ENCODE measurements at places on chromosomes 2 and 18. TPM values are rescaled to one million over a fixed set of nuclear protein-coding genes. Genes with fewer than 3 reads are reported as not detected.

Gene LYPD6
- 1.8 TPM for total RNA-seq

Gene HAAO
- 7.2 TPM for total RNA-seq

Gene DNAH7
- total RNA-seq, result 0.21 TPM

Gene DSC3
- total RNA-seq, result 0.85 TPM

Gene MAB21L4
- total RNA-seq, result not detected

Gene TWIST2
- 108 TPM for total RNA-seq

Gene GBX2
- not detected for total RNA-seq

Gene CEP68
- total RNA-seq, result 30.8 TPM

Gene ALS2
- total RNA-seq, result 6.5 TPM

Gene RBM44
- 8.5 TPM for total RNA-seq

Gene ACMSD
- total RNA-seq, result not detected

Gene CMPK2
- total RNA-seq, result 9.4 TPM

Gene RPIA
- 4.4 TPM for total RNA-seq

Gene MITD1
- 13.3 TPM for total RNA-seq

Gene USP34
- total RNA-seq, result 59.3 TPM

Gene CDH19
- total RNA-seq, result 0.21 TPM

Gene KIF5C
- 6.2 TPM for total RNA-seq

Gene SIGLEC15
- total RNA-seq, result not detected

Gene DOK1
- 68.1 TPM for total RNA-seq
